ENCODE measurements at places on chromosomes 2 and 18. TPM values are rescaled to one million over a fixed set of nuclear protein-coding genes. Genes with fewer than 3 reads are reported as not detected.

DNA sequence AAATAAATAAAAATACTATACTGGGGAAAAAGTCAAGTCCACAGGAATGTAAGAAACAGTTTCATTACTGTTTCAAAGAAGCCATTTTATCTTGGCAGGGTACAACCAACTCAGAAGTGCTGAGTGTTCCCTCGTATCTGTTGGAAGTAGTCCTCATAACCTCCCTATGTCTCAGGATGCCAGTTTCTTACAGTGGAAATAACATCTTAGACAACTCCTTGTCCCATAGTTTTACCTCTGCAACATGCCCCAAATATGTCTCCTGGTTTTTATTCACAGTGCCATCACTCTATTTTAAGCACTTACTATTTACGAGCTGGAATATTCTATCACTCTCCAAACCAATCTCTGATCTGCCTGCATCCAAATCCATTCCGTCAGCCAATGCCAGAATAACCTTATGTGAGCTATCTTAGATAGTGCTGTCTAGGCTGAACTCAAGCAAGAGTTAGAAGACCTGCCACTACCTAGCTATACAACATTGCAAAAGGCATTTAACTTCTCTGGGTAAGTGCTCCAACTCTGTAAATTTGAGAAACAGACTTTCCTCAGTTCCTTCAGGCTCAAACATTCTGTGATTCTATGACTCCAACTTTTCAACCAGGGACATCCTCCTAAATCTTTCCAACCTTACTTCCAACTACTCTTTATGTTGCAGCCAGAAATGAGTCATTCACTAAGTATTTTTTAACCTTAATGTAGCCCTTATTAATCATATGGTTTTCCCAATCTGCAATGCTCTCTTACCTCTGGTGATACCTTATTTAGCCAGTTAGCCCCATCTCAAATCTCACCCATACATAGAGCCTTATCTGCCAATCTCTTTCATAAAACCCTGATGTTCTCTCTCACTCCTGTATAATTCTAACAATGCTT is 66.7 kb downstream of the RTN4 start:
- peaks cover 50% of the 10 kb centered on the region for H3K4me1 ChIP-seq
- H3K36me3 ChIP-seq: peaks cover 4% of the 10 kb centered on the region
- DNase-seq: no peak
- H3K27ac ChIP-seq: peak overlapping the region; percentile 36
- no peak overlapping the region for H3K4me3 ChIP-seq

- no peak overlapping the region for H3K27ac ChIP-seq
- H3K36me3 ChIP-seq: no peaks in the 10 kb centered on the region
- H3K4me1 ChIP-seq: no peaks in the 10 kb centered on the region
- no peak overlapping the region for H3K4me3 ChIP-seq
- H3K27me3 ChIP-seq: no peaks in the 10 kb centered on the region
These were observed 81.3 kb downstream of the VWC2L start for GRCh38 chr2:214492152-214492551.

DNA sequence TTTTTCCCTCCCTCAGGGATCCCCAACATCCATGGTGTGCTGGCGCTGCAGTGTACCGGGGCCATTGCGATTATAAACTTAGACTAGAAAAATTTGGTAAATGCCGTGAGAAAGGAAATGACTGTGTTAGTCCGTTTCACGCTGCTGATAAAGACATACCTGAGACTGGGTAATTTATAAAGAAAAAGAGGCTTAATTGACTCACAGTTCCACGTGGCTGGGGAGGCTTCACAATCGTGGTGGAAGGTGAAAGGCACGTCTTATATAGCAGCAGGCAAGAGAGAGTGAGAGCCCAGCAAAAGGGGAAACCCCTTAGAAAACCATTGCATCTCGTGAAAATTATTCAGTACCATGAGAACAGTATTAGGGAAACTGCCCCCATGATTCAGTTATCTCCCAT is 44.3 kb downstream of the NTSR2 start:
- no peak overlapping the region for H3K4me3 ChIP-seq
- no peaks in the 10 kb centered on the region for H3K27me3 ChIP-seq
- DNase-seq: no peak
- no peaks in the 10 kb centered on the region for H3K36me3 ChIP-seq

DNA sequence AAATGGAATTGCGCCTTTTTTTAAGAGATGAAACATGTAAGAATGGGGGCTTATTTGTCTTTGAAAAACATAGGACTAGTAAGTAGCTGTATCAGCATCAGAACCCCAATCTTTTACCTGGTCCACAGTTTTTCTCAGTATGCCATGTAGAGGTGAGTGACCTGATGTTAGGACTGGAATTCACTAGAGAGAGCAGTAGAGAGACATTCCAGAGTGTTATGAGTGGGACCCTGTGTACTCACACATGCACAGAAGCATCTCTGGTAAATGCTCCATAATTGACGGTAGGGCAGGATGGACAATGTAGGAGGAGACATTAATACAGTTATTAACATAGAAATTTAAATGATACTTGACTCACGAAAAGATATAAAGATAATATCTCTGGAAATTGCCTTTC is 1.4 kb upstream of the GALNT13 start:
- DNase-seq: no peak
- no peaks in the 10 kb centered on the region for H3K36me3 ChIP-seq
- peaks cover 40% of the 10 kb centered on the region for H3K27me3 ChIP-seq

- no peaks in the 10 kb centered on the region for H3K36me3 ChIP-seq
- H3K27me3 ChIP-seq: no peaks in the 10 kb centered on the region
- DNase-seq: no peak
- H3K4me1 ChIP-seq: no peaks in the 10 kb centered on the region
- H3K4me3 ChIP-seq: no peak overlapping the region
These were observed 469.9 kb downstream of the NUP35 start for GRCh38 chr2:183594150-183594549.

DNA sequence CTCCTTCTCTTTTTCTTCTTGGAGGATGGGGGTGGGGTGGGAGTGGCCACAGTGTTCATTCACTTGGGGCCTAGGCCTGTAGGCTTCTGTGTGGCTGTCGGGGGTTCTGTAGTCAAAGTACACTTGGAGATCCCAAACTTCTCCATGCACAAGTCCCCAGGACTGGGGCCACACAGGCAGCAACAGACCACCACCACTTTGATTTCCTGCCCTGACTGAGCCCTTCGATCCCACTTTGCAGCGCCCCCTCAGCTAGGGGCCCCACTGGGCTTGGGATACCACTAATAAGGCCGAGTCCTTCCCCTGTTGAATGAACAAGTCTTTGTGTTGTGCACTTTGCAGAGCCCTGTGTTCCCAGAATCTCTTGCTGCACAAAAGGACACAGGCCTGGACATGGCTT is 5.5 kb upstream of the TEX51 start:
- no peak overlapping the region for H3K27ac ChIP-seq
- no peak overlapping the region for H3K4me3 ChIP-seq
- H3K36me3 ChIP-seq: no peaks in the 10 kb centered on the region
- no peaks in the 10 kb centered on the region for H3K27me3 ChIP-seq
- H3K4me1 ChIP-seq: no peaks in the 10 kb centered on the region
- no peak for DNase-seq

DNA sequence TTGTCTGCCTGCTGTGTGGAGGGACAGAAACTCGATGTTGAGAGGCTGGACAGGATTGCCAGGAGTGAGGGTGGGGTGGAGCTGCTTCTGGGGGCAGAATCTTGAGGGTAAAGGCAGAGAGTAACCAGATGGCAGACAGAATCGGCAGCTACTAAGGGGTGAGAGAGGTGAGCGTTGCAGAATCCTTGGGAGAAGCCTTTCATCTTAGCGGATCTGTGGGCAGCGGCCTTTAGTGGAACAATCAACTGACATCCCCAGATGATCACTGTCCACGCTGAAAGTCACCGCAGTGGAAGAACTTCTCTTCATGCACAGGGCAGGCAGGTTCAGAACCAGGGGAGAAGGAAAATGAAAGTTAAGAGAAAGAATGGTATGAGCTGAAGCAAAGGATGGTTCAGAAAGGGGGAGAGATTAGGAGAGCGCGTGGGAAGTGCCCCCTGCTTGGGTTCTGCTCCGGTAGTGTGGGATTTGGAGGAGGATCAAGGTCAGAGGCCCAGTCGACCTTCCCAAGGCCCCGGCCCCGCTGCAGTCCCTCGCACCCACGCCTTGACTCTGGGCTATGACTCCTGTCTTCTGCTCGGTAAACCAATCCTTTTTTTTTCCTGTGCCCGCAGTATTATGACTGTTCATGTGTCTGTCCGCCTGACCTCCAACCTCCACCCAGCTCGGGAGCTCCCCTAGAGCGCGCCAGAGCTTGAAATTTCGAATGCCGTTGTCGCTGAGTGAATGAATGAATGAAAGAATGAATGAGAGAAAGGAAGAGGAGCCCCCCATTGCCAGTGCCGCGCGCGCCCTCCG is 584 bp downstream of the BOLA3 start:
- H3K4me1 ChIP-seq: peaks cover 31% of the 10 kb centered on the region
- H3K27me3 ChIP-seq: no peaks in the 10 kb centered on the region
- H3K4me3 ChIP-seq: peak overlapping the region; percentile 76
- DNase-seq: no peak

DNA sequence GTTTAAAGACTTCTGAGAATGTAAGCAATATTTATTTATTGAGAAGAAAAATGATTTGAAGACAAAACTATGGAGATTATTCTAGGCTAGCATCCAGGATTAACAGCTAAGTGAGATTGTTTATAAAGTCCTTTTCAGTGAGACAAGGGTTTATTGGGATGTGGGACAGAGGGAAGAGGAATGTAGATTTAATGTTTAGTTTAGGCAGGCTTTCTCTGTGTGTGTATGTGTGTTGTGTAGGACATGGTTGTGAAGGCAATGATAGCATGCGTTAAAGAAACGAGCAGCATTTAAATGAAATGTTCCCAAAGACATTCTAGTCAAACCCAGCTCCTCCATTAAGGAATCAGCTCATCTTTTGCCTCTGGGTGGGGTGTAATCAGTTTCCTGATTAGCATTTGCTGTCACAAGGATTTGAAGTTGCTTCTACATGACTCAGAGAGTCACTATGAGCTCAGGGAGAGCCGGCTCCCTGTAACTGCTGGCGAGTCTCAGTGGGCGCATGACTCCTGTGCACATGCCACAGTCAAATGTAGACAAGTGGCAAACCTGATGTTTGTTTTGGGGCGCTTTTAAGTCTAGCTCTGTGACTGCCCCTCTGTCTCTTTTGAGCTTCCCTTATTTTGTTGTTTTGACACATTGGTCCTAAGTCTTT is 442.2 kb upstream of the CELF4 start:
- H3K4me1 ChIP-seq: no peaks in the 10 kb centered on the region
- H3K27me3 ChIP-seq: no peaks in the 10 kb centered on the region
- no peak for DNase-seq
- H3K27ac ChIP-seq: no peak overlapping the region
- no peak overlapping the region for H3K4me3 ChIP-seq
- H3K36me3 ChIP-seq: no peaks in the 10 kb centered on the region

DNA sequence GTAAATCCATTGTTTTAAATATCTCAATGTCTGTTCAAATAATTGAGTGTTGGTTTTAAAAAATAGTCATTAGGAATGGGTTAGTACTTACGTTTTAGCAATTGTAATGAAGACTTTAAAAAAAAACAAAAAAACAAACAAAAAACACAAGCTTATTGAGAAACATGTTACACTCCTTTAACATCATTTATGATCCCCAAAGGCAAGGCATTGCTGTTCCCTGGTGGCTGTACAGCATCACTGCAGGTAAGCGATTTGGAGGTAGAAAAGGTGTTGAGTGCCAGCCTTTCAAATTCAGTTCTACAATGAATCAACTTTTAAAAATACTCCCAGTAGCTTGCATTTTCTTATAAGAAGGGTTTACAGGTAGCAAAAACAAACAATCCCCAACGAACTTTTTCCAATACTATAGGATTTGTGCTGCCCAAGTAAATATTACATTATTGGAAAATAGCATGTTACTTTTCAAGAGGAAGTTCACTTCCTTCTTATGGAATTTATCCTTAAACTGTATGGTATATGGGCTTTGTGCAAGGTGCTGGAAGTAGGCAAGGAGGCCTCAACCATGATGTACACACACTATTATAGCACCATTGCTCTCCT is 27.5 kb downstream of the CNRIP1 start:
- no peak overlapping the region for H3K27ac ChIP-seq
- H3K4me3 ChIP-seq: no peak overlapping the region
- no peaks in the 10 kb centered on the region for H3K27me3 ChIP-seq
- no peaks in the 10 kb centered on the region for H3K36me3 ChIP-seq

SNTG2 gene
- 5.2 TPM for total RNA-seq

DSC3 gene
- total RNA-seq: 0.49 TPM

UGT1A3 gene
- not detected for total RNA-seq

UGT1A6 gene
- total RNA-seq: not detected
